CD14-positive monocyte (primary cell): ENCODE measurements at places on chromosomes 6 and 20.

GRCh38 chr20:60569116-60569515 lies 610.9 kb downstream of the CDH26 start:
- DNase-seq, result no peak

GRCh38 chr6:137926207-137926731 lies 59.2 kb downstream of the TNFAIP3 start:
- peak; percentile 16 for DNase-seq

DNA sequence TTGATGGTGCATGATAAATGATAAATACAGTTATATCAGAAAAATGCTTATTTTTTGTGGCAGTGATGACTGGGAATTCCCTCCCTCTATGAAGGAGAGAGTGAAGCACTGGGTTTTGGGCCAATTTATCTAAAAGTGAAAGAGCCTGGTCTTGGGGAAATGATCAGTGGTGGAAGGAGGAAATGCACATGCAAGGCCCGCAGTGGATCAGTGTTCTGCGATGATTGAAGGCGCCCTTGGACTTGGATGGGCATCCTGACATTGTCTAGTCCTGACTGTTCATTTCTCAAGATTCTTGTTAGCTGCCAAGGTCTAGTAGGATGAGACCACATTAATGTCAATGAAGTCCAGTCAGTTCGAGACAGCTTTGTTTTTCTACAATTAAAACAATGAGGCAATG lies 272.0 kb upstream of the SLC35B3 start:
- DNase-seq, result no peak

DNA sequence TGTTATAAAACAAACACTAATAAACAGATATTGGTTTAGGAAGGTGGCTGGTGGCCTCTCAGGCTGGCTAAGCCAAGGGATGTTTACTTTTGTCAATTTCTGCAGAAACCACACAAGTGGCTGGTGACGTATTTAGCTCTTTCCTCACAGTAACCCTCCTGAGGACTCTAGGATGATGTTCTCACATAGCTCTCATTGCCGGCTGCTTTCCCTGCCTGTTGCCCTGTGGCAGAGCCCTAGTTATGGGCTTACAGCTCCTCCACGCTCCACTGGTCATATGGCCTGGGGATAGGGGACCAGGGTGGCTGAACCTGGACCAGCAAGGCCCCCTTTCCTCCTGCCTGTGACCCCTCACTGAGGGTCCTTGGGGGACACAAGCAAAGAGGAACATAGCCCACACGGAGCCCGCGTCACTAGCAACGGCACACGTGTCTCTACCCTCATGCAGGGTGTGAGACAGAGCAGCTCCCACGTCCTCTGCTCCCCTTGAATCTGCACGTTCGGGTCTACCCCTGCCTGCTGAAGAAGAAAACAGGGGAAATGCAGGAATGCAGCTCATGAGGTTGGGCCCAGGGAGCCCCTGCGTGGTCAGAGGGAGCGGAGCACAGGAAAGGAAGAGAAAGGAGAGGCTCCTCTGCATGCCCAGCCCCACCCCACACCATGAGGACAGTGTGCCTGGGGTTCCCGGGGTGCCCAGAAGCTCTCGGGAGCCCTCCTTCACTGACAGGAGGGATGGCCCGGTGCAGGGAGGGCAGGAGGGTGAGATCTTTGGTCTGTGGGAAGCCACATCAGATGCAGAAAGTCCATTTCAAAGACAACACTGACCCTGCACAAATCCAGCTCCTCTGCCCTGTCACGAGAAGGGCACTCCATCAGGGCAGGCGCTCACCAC lies 13.9 kb downstream of the RAMACL start:
- DNase-seq, result no peak

DNA sequence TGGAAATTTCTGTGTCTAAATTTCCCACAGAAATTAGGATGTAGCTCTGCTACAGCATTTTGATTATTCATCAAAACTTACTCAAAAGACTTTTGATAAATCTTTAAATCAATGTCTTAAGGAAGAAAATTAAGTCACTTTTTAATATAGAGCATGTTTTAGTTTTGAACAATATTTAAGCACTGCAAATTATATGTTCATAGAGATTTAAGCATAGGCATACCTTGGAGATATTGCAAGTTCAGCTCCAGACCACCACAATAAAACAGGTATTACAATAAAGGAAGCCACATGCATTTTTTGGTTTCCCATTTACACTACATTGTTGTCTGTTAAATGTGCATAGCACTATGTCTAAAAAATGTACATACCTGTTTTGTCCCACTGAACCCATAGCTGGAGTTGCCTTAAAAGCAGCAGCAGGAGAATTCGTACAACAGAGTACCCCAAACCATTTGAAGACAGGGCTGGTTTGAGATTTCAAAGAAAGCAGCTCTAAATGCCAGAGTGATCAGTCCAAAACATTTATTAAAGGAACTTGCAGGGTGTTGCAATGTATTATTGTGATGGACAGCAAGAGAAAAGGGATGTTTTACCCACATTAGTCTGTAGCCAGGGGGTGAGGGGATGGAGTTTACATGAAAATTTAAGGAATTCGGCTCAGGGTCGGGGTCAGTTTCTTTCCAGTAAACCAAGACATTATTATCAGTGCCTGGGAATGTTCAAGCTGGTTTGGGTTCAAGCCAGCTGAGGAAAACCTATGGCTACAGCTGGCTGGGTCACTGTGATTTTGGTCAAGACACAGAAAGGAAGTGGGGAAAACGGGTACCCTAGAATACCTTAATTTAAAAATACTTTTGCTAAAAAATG lies 6.3 kb upstream of the LOC128125822 start:
- DNase-seq, result no peak

DNA sequence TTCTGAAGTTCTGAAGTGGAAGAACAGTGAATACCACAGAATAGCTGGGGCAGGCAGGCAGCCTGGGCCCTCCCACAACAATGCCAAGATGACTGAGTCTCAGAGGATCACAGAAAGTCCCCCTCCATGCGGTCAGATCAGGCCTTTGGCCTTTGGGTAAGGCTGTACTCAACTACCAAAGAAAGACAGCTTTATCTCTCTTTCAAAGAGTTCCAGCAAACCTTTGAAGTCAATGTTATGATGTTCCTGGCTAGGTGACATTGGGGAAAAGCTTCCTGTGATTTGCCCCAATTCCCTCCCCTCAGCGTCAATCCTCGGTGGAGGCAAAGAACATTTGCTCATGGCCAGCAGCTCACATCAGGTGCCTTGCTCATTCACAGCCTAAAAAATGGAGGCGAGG lies 10.7 kb upstream of the FBXO9 start:
- no peak for DNase-seq

DNA sequence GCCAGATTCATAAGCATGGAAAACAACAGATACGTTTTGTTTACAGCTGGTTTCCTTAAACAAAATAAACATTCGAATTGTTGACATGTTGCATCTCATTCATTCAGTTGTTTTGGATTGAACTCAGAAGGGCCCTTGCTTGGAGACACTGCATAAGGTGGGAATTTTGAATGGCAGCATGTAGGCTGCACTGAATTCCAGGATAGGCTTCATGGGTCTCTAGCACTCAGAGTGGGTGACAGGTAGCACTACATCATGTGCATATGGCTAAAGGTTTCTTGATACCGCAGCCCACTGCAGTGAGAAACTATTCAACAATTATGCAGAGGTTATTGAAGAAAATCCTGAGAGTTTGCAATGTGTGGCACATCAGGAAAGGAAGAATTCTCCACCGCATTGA lies 1.6 kb downstream of the BEND6 start:
- no peak for DNase-seq

- DNase-seq, result no peak
Measured at GRCh38 chr6:93337014-93337413, 82.3 kb downstream of the EPHA7 start.

- no peak for DNase-seq
Measured at GRCh38 chr20:51960047-51960675, 157.8 kb upstream of the SALL4 start.

DNA sequence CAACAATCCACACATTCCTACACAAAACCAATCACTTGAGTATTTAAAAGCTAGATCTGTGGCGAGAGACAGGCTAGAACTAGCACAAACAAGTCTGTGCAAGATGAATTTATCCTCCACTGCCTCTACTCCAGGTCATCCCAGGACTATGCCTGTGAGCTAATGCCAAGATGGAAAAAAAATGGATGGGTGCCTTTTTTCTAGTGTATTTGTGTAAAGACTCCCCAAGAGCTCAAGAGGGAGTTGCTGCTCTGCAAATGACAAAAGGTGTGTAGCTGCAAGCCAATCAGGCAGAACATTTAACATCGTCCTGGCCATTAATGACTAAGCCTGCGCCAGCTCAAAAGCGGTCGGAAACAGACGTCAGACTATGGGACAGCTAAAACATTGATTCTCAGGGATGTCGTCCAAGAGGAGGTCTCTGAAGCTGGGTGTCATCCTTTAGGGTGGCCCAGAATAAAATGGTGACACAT lies 21.9 kb downstream of the ATXN1 start:
- no peak for DNase-seq

GRCh38 chr6:139390447-139390846 lies 16.0 kb upstream of the CITED2 start:
- DNase-seq, result no peak

DNA sequence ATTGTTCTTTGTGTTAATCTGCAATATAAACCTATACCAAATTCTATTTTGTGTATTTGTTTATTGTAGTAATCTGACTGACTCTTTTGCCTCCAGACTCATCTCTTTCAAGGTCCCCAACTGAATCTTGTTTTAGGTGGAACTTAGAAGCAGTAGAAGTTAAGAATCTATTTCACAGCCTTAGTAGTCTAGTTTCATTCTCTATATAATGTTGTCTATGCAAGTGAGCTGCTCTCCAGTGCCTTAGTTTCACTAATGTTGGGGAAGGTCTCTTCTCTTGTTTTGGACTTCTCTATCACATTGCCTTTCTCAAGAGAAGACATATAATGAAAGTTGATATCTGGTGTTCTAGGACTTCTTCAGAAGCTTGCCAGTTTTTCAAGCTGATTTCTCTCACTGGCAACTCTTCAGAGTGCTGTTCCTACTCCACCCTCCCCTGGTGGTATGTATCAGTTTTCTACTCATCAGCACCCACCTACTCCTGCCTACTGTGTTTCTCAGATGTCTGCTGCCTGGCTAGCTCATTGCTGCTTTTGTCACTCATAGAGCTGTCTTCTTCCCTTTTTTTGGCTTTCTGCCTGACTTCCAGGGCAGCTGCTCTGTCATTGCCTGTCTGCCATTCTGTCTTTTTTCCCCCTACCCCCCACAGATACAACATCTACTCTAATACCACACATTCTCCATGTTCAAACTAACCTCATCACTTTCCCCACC lies 82.1 kb downstream of the PTPRA start:
- DNase-seq, result no peak

GRCh38 chr6:8904754-8905153 lies 469.4 kb upstream of the SLC35B3 start:
- DNase-seq, result no peak

DNA sequence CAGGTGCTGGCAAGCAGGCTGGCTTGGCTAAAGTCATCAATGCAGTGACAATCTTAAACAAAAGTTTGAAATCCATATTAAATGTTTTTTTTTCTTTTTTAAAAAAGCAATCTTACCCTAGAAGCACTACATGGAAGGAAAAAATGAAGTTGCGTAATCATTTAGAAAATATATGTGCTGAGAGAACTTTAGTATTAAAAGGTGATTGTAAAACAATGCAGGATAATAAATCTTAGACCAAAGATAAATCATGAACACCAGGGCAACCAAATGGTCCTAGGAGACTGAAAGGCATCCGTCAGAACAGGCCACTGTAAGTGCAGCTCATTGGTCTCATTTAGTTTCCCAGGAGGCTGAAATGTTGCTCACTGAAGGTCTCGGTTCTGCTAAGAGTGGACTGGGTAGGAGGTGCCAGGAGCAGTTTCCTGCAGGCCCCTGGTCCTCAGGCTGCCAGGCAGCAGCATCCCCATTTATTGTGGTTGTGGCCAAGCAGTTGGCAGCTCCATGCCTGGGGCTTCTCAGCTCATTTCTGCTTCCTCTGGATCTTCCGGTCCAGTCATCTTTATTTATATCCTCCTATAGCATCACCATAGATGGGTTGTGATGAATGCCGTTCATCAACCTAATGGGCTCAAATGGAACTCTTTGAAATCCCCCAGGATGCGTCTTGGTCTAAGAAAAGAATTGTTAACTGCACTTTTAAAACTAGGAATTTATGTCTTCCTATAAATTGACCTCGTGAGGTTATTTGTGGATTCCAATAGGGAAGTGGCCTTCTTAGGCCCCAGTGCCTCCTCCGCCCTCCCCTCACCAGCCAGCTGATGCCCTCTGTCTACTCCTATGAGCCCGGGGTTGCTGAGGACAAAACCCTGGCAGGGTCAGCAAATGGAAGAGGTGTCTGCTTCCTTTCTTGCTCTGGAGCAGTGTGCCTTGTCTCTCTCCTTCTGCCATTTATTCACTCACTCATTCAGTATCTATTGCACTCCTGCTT lies 269.0 kb downstream of the UST start:
- peak; percentile 18 for DNase-seq

GRCh38 chr6:90493332-90493731 lies 93.5 kb downstream of the MAP3K7 start:
- no peak for DNase-seq

GRCh38 chr6:141359953-141360352 lies 772.8 kb upstream of the GJE1 start:
- no peak for DNase-seq

DNA sequence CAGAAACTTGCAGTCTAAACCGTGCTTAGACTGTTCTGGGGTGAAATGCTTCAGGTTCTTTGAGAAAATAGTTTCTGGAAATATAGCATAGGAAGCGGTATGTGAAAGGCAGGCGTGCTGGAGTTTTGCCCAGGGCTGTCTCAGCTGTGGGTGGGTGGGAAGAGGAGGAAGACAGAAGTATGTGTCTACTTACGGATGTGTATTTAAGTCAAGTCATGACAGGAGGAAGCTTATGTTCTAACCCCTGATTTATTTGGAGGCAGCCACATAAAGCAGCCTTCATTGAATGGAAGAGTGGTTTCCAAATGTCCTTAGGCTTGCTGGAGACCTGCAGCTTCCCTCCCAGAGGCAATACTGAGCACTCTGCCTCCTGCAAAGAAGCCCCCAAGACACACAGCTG lies 345.8 kb upstream of the PRND start:
- peak; percentile 37 for DNase-seq

GRCh38 chr6:129488313-129488712 lies 221.7 kb downstream of the ARHGAP18 start:
- no peak for DNase-seq

DNA sequence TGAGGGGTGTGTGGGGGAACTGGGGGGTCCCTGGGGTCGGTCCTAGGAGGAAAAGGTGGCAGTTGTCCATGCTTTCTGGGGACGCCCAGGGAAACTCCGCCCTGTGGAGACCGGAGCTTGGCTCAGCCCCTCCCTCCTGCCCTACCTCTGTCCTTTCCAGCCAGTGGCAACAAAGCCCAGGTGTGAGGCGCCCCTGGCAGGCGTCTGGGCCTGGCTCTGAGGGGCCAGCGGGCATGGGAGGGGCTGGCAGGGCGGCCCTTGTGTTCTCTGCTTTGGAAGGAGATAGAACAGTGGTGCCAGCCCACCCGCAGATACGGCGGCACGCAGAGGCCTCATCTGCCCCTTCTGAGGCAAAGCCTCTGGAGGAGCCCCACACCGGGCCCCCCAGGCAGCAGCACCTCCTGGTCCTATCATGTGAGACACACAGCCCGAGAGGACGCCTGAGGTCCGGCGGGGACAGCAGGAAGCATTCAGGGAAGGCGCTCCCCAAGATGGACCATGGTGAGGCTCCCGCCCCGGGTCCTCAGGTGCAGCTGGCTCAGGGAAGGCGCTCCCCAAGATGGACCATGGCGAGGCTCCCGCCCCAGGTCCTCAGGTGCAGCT lies 47.9 kb downstream of the YTHDF1 start:
- DNase-seq, result no peak

- DNase-seq, result no peak
Measured at GRCh38 chr20:17872434-17872833, 96.2 kb downstream of the SNX5 start.

- no peak for DNase-seq
Measured at GRCh38 chr6:43505718-43506117, 4.4 kb downstream of the LRRC73 start.
